C1 segment of cervical spinal cord (tissue), 14 donors: ENCODE measurements at places on chromosomes 6 and 20.

GRCh38 chr20:10560686-10561085 lies 113.1 kb downstream of the JAG1 start:
- no peak for DNase-seq

- DNase-seq = no peak
These were observed 21.5 kb upstream of the DSE start for GRCh38 chr6:116349216-116349615.

GRCh38 chr6:29564875-29565274 lies 5.3 kb upstream of the UBD start:
- DNase-seq = no peak

GRCh38 chr20:18533491-18533890 lies 25.8 kb downstream of the SEC23B start:
- no peak for DNase-seq

DNA sequence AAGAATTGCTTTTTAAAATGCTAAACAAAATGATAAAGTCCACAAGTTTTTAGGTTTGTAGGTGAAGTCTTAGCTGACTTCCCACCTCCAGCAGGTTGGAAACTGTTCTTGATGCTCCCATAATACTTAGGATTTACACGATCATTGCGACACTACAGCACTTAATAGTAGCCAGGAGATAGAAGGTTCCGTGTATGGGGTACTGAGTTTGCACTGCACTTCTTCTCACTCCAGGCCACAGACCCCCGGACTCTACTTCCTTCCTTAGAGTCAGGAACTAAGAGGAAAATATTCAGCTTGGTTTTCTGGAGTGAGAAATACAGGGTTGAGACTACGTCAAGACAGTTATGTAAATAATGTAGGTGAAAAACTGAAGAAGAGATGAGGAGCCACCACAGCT lies 56.1 kb upstream of the SGK1 start:
- DNase-seq = no peak
